ENCODE measurements at places on chromosomes 7 and 10.

DNA sequence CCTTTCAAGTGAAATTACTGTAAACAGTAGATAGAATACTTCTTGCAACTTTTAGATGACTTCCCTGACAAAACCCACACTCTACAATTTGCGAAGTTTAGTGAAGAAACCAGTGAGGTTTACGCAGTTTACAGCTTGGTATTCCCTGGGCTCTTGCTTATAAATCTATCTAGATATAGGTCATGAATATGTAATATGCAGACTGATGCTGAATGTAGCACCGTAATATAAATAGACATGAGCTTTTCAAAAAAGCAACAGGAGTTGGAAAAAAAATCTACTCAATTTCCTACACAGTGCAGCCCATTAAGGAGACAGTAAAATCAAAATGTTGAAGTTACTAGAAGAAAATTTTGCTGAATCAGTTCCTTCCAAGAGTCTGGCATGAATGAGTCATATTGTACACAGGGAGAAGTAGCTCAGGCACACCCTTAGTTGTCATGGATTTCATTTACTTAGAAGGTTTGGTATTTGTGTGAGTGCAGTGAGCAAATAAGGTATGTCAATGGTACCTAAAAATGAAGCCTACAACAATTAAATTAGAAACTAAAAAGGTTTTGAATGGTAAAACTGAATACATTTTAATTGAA is 67.7 kb upstream of the NEUROD6 start:
- DNase-seq: no peak

DNA sequence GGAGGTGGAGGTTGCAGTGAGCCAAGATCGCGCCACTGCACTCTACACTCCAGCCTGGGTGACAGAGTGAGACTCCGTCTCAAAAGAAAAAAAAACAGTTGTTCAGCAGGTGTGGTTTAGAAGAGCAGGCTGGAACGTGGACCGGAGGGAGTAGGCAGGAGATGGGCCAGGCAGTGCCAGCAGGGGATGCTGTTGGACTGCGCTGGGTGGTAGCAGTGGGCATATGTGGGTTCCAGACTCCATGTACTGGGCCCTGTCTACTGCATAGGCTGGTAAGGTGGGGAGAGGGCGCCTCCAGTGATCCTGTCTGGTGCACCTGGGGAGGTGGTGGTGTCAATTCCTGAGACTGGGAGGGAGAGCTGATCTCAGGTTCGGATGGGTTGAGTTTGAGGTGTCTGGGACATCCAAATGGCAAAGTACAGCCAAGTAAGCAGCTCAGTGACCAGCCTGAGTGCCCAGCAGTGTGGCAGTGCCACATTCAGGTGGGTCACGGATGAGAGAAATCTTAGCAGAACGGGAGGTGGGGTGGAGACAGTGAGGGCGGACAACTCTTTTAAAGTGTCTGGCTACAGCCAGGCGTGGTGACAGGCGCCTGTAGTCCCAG is 25.9 kb downstream of the SFXN4 start:
- peak; percentile 50 for DNase-seq

DNA sequence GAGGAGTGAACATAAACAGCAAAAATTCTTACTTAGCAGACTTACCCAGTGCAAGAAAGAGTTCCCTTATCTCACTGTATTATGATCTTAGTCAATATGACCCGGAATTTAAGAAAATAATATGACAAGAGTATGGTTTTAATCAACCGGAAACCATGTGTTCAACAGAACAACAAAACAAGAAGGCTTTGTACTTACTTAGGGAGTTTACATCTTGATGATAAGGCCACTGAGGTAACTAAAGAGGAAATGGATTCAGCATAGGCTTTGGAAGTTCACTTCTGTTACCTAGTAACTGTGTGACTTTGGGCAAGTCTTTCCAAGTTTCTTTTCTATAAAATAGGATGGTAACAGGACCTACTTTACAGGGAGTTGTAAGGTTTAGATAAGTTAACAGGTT is 7.4 kb upstream of the FAS start:
- no peak for DNase-seq

GRCh38 chr10:4252701-4253100 is 467.7 kb upstream of the KLF6 start:
- DNase-seq: no peak

GRCh38 chr7:133275446-133276095 is 22.7 kb downstream of the EXOC4 start:
- no peak for DNase-seq

DNA sequence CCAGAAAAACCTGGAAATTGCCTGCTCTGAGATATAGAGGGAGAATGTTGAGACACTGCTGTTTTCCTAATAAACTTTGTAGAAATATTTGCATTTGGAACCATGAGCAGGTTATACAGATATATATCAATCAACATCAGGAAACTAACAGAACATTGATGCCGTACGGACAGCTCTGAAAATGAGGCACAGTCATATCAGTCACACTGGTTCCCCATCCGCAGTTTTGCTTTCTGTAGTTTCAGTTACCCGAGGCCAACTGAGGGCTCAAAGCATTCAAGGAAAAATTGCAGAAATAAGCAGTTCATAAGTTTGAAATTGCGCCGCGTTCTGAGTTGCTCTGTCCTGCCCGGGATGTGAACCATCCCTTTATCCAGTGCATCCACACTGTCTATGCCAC is 137.9 kb downstream of the KLF6 start:
- no peak for DNase-seq

GRCh38 chr10:68284062-68285001 is 47.5 kb upstream of the HNRNPH3 start:
- no peak for DNase-seq

DNA sequence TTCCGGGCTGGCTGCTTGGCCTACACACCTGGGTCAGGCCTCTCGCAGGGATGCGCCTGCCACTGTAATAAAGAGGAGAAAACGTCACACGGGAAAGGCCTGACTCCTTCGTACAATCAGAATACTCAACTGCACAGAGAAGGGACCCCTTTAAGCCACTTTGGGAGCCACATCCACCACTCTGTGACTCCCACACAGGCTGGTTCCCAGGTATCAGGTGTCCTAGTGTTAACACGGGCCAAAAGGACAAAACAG is 5.8 kb upstream of the ZNF736 start:
- peak; percentile 15 for DNase-seq

GRCh38 chr10:99280472-99280871 is 44.8 kb upstream of the HPSE2 start:
- no peak for DNase-seq

- no peak for DNase-seq
These were observed 2.9 kb downstream of the PCBD1 start for GRCh38 chr10:70885481-70885880.

- DNase-seq: no peak
These were observed 76.2 kb upstream of the SLC25A13 start for GRCh38 chr7:96397936-96398598.

- DNase-seq: no peak
These were observed 155.8 kb downstream of the MALRD1 start for GRCh38 chr10:19204246-19204917.

DNA sequence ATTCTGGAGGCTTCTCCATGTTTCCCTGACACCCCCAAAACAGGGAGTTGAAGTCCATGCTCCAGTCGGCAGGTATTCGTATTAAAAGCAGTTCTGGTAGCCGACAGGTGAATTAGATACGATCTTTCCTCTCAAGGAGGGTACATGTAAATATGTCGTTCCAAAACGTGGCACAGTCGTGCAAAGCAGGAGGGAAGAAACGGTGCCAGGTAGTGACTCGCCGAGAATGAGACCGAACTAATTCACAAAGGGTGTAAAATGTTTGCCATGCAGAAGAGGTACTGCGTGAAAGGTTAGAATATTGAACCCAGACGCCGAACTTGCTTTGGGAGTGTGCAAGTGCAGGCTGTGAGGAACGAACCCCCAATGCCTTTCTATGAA is 483 bp downstream of the EDRF1 start:
- no peak for DNase-seq

- no peak for DNase-seq
These were observed 67.8 kb upstream of the NXPH1 start for GRCh38 chr7:8365499-8366110.

DNA sequence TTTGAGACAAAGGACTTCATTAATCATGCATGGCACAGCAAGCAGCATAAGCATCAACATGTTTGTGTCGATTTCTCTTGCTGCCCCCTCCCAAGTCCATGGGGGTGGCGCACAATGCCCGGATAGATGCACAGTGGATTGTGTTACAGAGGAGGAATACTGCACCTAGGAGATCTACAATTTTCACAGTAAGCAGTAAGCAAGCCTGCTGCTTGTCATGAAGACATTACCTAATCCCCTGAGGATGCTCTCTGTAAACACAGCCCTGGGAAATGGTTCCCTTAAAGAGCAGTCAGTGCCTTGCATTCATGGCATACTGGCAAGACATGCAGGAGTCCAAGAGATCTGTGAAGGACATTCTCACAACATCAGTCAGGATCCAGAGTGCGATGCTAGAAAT is 137.7 kb downstream of the ETV1 start:
- DNase-seq: no peak

DNA sequence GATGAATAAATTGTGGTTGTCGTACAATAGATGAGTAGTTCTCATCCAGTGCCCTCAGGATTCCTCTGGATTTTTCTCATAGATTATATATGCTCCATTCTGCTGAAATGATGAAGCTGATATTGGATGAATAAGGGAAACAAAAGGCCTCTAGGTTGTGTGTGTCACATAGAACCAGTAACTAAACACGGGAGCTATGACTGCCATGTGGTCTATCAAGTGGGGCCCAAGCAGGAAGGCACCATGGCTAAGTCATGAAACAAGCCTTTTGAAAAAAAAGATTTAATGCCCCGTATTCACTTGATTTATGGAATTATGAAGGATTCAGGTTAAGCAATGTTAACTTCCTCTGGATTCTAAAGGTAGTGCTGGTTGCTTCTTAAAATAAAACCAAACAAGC is 225.1 kb downstream of the TCF7L2 start:
- no peak for DNase-seq

DNA sequence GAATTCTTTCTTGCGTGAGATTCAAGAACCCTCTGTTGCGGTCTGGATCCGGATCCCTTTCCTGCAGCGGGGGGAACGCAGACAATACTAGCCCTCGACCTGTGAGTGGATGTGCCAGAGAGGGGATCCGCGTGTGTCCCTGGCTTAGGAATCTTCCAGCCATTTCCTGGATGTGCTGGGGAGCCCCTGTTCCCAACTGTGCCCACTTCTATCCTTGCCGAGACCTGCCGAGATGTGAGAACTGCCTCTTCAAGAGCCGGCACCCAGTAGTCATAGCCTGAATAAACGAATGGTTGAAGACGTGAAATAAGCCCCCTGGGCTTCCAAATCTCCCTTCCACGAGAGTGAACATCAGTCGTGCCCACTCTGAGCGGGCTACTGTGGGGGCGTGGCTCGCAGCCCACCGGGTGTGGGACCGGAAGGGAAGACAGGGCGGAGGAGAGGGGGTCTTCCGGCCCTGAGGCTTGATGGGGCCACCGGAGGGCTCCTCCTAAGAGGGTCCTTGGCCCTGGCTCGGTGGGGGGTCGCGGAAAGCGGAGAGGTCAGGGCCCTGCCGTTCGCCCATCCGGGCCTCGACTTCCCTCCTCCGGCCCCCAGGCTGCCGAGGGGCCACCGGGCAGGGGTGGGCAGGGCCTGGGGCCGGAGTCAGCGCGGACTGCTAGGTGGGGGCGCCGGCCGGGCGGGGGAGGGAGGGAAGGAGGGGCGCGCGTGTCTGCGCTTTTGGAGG is 1.3 kb upstream of the CCDC136 start:
- no peak for DNase-seq

- no peak for DNase-seq
These were observed 70.2 kb upstream of the OSBPL3 start for GRCh38 chr7:25050223-25050622.

- peak; percentile 76 for DNase-seq
These were observed 136.1 kb downstream of the ICA1 start for GRCh38 chr7:8125680-8126444.

DNA sequence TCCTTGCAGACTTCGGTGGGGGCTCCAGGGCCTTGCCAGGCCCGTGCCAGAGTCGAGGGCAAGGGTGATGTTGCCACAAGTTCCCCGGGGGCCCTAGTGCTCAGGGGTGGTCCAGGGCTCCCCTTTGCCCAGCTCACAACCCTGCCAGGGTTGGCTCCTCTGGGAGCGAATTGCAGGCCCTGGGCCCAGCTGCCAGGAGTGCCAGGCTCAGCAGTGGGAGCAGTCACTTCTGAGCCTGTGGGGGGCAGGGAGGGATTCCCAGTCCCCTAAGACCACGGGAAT is 43.8 kb downstream of the TCERG1L start:
- no peak for DNase-seq

GRCh38 chr10:77165445-77166208 is 472.0 kb downstream of the KCNMA1 start:
- no peak for DNase-seq

- DNase-seq: no peak
These were observed 200.9 kb downstream of the GRID1 start for GRCh38 chr10:86165666-86166065.

DNA sequence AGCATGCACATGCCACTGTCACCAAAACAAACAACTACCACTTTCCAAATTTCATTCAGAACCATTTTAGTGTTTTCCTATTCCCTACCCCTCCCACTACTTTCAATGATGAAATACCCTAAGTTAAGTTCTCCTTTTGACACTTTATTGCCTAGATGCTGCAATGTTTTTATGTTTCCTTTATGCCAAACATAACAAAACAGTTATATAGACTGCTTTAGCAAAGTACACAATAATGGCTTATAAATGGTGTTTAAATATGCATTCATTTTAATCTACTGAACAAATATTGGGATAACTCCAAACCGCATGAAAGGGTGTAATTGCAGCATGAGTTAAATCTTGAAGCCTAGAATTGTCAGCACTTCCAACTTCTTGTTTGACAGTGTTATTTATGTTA is 69.2 kb downstream of the PHYHIPL start:
- no peak for DNase-seq

DNA sequence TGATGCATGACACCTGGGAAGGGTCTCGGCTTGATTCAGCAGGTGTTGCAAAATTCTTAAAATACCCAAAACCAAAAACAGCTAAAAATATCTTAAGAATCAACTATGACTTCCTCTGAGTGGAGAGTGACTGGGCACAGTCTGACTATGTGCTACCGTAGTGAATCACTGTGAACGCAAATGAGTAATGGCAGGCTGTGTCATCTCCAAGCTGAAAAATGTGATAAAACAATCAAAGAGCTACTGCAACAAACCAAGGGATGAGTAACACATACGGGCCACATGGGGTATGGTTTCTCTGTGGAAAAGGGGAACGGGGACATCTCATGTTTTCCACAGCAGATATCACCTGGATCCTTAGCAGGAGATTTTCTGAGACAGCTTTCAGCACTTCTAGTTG is 127.5 kb downstream of the ABCA13 start:
- no peak for DNase-seq

GRCh38 chr10:24343686-24344085 is 134.7 kb downstream of the KIAA1217 start:
- no peak for DNase-seq

Data from activated naive CD4-positive, alpha-beta T cell treated with anti-CD3 and anti-CD28 coated beads, Interleukin-2, amount 50 U/mL, for 16 hours (primary cell).